ENCODE measurements at places on chromosomes 13 and 19.

- DNase-seq = no peak
These were observed 154.0 kb downstream of the RGCC start for GRCh38 chr13:41611385-41611784.

DNA sequence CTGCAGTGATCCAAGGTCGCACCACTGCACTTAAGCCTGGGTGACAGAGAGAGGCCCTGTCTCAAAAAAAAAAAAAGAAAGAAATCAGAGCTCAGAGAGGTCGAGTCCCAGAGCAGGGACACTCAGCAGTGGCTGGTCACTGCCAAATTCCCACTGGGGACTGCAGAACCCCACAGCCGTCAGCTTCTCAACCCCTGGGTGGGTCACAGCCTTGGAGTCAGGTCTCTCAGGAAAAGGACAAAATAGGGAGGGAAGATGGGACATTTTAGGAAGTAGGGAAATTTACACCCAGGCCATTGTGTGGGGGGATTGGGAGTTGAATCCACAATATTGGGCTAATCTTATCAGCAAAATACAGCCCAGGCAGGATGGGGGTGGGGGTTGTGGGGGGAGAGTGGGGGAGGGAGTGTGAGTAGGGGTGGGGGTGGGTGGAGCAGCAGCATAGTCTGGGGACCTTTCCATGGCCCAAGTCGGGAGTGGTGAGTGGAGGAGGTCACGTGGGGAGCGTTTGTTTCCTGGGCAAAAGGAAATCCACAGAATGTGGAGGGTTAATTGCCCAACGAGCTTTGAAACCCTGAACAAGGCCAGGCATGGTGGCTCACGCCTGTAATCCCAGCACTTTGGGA is 5.0 kb upstream of the CCDC194 start:
- no peak for DNase-seq

DNA sequence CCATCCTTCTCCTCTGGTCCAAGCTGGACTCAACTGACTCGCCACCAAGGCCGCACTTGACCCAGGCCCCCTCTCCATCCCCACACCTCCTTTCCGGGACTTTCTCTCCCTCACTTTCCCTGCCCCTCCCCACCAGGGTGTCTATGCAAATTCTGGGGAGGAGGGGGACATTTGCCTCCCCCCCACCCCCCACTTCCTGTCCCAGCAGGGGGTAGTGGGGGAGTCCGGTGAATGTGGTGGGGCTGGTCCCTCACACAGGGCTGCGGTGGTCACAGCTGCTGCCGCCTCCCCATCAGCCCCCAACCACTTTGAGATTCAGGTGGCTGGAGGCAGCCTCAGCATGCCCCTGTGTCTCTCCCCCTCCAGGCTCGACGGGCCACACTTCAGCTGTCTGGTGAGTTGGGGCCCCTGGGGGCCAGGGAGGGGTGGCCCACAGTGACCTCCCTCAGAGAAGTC is 870 bp downstream of the SPIB start:
- no peak for DNase-seq

DNA sequence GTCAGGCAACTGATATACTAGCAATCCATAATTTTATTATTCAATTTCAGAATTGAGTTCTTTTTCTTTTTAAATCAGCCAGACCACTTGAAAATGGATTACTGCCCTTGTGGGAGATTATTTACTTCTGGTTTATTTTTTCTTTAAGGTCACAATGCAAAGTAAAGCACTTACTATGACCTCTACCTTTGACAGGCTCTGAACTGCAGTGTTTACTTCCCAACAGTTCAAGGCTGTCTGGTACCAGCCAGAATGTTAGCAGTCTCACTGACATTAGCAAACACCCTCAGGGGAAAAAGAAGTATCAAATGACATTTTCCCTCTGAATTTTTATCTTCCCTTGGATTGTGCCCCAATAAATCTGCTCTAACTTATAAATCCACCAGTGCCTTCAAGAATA is 57.5 kb downstream of the RAP2A start:
- no peak for DNase-seq

DNA sequence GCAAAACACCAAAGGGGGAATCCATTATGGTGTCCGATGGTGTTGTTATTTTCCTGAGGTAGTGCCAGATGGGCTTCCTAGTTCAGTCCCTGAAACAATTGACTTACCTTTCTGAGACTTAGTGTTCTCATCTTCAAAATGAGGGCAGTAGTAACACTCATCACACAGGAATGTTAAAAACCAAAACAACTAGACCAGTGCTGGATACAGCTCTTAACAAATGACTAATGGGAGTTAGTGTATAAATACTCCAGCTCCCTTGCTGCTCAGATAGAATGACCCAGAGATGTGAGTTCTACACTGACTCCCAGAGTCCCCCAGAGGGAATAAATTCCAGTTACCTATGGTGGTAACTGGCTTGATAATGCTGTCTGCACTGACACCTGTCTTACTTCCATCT is 49.9 kb downstream of the MBD3L2B start:
- DNase-seq = no peak

- no peak for DNase-seq
These were observed 89.5 kb downstream of the EFNB2 start for GRCh38 chr13:106445996-106446395.

GRCh38 chr19:55014714-55015113 is 23.4 kb downstream of the GP6 start:
- no peak for DNase-seq

- no peak for DNase-seq
These were observed 3.4 kb downstream of the DNMT1 start for GRCh38 chr19:10191347-10191746.

DNA sequence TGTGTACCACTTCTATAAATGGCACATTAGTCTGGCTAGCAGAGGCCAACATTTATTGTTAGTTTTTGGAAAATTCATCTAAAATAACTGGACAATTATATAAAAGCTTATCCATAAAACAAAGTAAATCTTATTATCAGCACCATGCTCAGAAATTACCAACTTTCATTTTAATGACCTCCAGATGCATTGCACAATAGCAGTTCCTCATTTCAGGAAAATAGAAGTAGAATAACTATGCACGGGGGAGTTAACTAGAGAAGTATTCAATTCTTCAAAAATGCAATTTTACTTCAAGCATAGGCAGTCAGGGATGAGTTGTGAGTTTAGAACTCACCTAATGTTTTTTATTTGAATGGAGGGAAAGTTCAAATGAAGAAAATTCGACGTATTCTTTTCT is 1023.5 kb downstream of the PCDH17 start:
- no peak for DNase-seq

- DNase-seq = no peak
These were observed 19.0 kb upstream of the SPRY2 start for GRCh38 chr13:80359778-80360452.

DNA sequence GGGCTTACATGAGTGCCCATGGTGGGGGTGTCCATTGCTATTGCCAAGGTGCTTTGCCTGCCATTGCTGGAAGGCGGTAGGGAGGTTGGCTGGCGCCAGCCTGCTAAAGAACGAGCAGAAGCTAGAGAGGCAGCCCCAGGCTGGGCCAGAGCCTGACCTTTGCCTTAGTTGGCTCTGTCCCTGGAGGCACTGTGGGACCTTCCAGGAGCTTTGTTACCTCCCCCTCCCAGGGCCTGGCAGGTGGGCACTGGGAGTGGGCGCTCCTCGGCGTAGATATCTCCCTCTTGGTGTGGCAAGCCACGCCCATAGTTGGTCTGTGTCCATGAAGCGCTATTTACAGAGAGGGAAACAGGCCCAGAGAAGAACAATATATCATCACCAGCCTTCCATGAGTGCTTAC is 2.3 kb upstream of the SLC25A42 start:
- DNase-seq = no peak

DNA sequence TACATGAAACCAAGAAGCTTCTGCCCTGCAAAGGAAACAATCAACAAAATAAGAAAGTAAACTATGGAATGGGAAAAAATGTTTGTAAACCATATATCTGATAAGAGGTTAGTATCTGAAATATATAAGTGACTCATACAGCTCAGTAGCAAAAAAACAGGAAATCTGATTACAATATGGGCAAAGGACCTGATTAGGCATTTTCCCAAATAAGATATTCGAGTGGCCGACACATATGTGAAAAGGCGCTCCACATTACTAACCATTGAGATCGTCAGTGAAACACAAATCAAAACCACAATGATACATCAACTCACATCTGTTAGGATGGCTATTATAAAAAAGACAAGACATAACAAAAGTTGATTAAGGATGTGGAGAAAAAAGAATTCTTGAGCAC is 2818.6 kb upstream of the PCDH20 start:
- DNase-seq = no peak
